Activated B cell treated with CpG ODN at 0.5 μM for 24 hours (primary cell): ENCODE measurements at places on chromosomes 3 and 15. TPM values are rescaled to one million over a fixed set of nuclear protein-coding genes. Genes with fewer than 3 reads are reported as not detected.

Gene CCR8
- not detected in 2 replicates for total RNA-seq

Gene ANKUB1
- total RNA-seq, result not detected in 2 replicates

Gene PCNP
- total RNA-seq, result 149 TPM in 2 replicates

Gene CHL1
- total RNA-seq, result 6.8 and 7.4 TPM in 2 replicates

Gene FES
- 19.7 and 27.4 TPM in 2 replicates for total RNA-seq

Gene DNAH12
- total RNA-seq, result 0.05 and 0.22 TPM in 2 replicates

Gene PRICKLE2
- 0.33 and 1.2 TPM in 2 replicates for total RNA-seq

Gene SLC7A14
- total RNA-seq, result not detected in 2 replicates

Gene PEX5L
- total RNA-seq, result not detected in 2 replicates

Gene RETNLB
- total RNA-seq, result not detected in 2 replicates

Gene TMEM45A
- total RNA-seq, result 0.10 and 0.13 TPM in 2 replicates

Gene NANOGP8
- total RNA-seq, result 0.47 TPM in 1 of 2 replicates, not detected in the other

Gene ITIH4
- total RNA-seq, result 15.4 and 15.7 TPM in 2 replicates

Gene LRIG1
- total RNA-seq, result 9.4 and 9.7 TPM in 2 replicates
